Activated T-cell treated with anti-CD3 and anti-CD28 coated beads for 24 hours (primary cell): ENCODE measurements at places on chromosomes 7 and 10.

- no peak for DNase-seq
These were observed 43.7 kb upstream of the SLIT1 start for GRCh38 chr10:97229322-97230015.

GRCh38 chr10:50739618-50740292 lies at the start of gene ASAH2B:
Gene ASAH2B (plus strand): TSS chr10:50739936. CDS start chr10:50745131, 5,195 bp downstream.
- peak; percentile 78 for DNase-seq

GRCh38 chr10:21069278-21069677 lies 172.2 kb upstream of the NEBL start:
- DNase-seq: no peak

DNA sequence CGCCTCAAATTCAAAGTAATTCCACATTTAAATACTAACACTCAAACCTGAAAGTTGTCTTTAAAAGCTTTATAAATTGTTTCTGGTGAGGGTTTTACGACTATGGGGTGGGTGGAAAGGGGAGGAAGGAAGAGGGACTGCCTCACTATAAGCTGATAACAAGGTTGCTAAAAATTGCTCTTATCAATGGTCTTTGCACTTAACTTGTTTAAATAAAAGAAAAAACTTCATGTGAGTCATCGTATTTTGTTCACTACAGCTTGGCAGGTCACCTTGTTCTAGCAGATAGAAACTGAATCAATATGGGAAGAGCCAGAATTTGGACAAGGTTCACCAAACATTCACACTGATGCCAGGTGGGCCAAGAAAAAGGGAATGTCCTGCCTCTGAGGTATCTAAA lies 129.2 kb downstream of the TES start:
- DNase-seq: no peak

DNA sequence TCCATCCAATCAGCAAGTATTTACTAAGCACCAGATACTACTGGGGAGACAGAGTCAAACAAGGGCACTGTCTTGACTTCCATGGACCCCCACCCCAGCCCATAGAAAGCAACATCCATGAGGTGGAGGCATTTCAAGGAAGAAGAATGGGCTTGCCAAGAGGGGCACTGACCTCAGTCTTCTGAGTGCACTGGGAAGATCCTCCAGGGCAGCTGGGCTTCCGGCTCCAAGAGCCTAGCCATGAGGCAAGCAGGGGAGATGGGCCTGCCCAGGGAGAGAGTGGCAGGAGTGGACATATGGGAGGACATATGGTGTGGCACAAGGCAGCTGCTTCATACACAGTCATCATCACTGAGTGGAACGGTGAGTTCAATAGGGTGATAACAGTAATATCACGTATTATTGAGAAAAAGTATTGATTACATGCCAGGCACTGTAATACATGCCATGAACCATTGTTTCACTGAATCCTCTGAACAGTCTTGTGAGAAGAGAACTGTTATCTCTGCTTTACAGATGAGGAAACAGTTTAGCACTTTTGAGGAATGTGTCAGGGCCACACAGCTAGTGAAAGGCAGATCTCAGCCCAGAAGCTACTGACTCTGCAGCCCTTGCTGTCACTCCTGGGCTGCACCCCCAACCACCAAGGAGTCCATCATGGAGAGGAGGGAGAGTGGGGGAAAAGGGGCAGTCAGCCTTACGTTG lies 331.7 kb upstream of the ZMIZ1 start:
- DNase-seq: no peak

GRCh38 chr10:67666416-67667034 lies 29.5 kb downstream of the CTNNA3 start:
- DNase-seq: no peak

DNA sequence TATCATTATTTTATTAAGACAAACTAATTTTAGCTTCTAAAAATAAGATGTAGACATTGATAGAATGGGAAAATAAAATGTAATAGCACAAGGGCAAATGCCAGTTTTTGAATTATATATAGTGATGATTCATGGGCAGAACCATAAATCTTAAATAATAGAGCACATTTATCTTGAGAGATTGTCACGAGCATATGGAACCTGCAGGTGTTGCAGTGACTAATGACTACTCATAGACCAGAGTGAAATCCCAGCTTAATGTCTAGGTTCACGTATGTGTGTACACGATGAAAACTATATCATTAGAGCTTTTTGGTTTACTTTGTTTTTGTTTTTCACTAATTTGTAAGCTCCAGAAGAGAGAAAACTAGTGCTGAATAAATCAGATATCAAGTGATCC lies 150.2 kb upstream of the CACNA2D1 start:
- DNase-seq: no peak

DNA sequence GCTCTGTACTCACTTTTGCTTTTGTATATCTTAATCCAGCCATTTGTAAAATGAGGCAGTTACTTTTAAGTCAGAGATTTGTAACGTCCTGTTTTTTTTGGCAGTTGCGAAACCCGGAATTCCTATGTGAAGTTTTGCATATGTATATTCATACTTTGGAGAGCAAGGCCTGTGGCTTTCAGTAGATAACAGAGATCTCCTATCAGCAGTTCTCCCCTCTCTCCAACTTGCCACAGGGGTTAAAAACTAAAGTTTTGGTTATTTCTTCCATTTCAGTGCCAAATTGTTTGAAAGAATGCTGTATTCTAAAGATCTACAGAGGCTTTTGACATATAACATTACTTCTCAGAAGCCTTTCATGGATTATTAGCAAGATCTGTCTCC lies 102.4 kb downstream of the EXOC4 start:
- no peak for DNase-seq

DNA sequence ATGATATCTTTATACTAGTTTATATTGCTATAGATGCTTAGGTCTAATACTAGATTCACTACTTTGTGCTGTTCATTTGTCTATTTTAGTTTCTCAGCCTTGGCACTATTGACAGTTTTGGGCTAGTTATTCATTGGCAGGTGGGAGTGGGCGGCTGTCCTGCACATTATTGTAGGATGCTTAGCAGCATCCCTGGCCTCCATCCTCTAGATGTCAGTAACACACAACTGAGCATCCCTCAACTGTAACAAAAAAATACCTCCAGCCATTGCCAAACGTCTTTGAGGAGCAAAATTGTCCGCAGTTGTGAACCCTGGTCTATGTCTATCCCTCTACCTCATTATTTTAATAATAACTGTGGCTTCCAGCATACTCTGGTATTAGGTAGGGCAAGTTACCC lies 34.4 kb upstream of the PNLIP start:
- DNase-seq: no peak

GRCh38 chr10:80709866-80710265 lies 172.2 kb downstream of the SH2D4B start:
- DNase-seq: no peak

- DNase-seq: no peak
These were observed 29.0 kb upstream of the MGMT start for GRCh38 chr10:129438024-129438423.

DNA sequence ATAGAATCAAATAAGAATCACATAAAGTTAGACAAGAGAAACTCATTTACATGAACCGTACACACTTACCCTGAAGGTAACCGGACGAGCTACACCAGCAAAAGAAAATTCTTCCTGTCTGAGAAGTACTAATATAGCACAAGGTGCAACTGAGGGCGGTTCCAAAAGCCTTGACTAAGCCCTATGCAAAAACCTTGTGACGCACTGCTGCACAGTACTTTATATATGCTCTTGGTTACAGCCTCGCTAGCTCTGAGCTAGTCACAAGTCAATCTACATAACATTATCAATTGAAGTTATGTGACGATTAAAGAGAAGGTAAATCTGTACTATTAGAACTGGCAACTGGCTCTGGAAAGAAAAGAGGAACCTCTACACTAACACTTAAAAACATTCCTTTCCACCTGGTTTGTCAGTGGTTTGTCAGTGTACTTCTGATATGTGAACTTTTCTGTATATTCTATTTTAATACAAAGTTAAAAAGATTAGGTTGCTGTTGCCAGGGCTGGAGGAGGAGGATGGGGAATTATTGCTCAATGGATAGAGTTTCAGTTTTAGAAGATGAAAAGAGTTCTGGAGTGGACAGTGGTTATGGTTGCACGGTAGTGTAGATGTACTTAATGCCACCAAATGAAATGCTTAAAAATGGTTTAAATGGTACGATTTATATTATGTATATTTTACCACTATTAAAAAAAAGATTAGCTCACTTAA lies 21.6 kb downstream of the NT5C3A start:
- DNase-seq: peak; percentile 49

GRCh38 chr10:128859738-128860386 lies 607.2 kb upstream of the MGMT start:
- DNase-seq: peak; percentile 2

DNA sequence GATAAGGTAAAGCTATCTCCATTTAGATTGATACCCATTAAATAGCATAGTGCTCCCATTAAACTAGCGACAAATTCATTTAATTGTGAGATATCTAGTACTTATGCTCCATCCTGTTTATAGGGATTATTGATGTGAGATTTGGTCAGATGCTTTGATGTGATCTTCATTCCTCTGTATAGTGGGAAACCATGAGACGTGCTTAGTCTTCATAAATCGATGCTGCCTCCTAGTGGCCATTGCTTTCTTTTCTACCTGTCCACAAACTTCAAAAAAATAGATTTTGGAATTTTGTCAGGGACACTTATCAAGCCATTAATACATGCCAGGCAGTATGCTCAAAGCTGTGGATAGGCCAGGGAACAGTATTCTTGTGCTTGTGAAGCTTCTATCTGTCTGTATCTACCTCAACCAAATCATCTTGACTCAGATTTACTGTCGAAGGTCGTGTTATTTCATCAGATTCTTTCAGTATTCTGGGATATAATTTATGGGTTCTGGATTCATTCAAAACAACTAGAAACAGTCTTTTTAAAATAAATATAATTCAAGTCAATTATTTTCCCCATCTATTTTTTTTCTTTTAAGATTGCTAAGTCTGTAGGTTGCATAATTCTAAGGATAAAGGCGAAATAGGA lies 12.0 kb downstream of the LSM8 start:
- DNase-seq: peak; percentile 30

- no peak for DNase-seq
These were observed 172.5 kb downstream of the KIAA1217 start for GRCh38 chr10:24381235-24382010.

GRCh38 chr7:38328814-38329213 lies 55.4 kb upstream of the TARP start:
- no peak for DNase-seq

GRCh38 chr10:14327527-14327926 lies 3.2 kb downstream of the FRMD4A start:
- no peak for DNase-seq

DNA sequence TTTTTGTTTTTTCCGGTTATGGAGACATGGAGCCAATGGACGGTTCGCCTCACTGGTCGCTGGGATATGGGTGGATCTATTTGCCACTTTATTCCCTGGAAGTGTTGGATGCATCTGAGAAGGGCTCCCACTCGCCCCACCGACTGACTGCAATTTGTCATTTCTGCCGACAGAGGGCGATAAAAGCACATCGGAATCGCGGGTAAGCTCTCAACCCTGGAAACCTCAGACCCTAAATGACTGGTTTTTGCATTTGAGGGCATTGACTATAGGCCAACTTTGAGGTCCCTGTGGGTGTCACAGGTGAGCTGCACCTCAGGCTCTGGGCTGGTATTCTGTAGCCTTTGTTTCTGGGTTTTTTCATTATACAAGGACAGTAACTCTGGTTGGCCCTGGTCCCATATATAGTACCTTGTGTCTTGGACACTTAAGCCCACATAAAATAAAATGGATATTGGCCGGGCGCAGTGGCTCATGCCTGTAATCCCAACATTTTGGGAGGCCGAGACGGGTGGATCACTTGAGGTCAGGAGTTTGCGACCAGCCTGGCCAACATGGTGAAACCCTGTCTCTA lies 11.9 kb upstream of the OPALIN start:
- peak; percentile 33 for DNase-seq

DNA sequence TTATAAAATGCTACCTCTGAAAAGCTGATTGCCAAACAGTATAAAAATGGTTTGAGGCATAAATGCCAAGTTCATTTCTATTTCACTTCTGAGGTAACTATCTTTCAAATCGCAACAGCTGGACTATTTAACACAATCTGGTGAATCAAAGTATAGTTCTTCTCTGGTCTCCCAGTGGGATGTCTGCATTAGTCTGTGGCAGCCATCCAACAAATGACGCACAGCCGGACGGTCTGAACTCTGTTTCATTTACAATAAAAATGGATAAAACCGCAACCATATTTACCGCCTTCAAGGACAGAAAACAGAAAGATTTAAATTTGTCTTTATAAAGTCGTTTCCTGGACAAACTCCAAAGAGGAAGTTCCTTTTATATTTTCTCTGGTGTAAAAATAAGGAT lies 41.9 kb downstream of the ENO4 start:
- no peak for DNase-seq

DNA sequence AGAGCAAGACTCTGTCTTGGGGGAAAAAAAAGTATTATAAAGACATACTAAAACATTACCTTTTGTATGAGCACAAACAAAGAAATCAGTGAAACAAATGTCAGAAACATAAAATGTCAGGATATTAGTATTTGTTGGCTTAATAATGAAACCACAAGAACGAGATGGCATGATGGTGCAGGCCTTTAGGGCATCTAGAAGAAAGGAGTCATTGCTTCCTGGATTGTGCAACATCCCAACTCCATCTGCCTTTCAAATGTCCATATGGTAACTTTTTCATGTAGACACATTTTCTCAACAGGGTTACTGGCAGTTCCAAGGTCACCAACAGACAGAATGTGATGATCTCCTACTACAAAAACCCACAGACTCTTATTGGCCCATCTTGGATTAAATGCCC lies 96.6 kb downstream of the ZNF248 start:
- DNase-seq: no peak

GRCh38 chr7:17015598-17016031 lies 133.8 kb upstream of the AGR3 start:
- no peak for DNase-seq

DNA sequence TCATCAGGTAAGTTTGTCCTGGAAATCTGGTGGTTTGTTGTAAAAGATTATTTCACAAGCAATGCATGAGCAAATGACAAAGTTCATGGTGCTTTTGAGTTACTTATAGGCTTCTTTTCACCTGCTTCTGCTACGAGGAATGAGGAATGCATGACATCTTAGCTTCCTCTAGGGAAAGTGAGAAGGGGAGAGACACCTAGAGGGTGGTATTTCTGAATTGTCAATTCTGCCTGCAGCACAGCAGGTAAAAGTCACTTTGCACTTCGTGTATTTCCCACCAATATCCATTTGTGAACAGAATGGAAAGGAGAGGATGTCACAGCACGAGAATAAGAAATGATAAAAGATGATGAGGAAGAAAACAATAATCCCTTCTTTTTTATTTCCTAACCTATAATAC lies 153.4 kb upstream of the FEZF1 start:
- DNase-seq: no peak

GRCh38 chr10:93248583-93249227 lies 175.0 kb downstream of the CYP26A1 start:
- no peak for DNase-seq

DNA sequence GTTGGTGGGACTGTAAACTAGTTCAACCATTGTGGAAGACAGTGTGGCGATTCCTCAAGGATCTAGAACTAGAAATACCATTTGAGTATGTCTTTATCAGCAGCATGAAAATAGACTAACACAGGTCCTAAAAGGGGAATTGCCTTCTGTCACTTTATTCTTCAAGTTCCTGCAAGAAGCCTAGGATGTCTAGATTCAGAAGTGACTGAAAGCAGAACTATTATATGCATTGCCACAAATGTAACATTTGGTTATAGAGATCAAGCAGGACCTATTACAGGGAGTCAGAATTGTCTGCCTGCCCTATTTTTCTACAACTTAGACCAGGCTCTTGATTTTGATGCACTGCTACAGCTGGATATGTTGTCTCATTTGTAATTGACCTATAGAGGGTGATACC lies 364.7 kb downstream of the SORCS1 start:
- no peak for DNase-seq

GRCh38 chr7:121369462-121369861 lies 26.6 kb downstream of the FAM3C start:
- DNase-seq: no peak

- no peak for DNase-seq
These were observed 224.2 kb downstream of the MLLT10 start for GRCh38 chr10:21758239-21758638.
